IMR-90 (cell line): ENCODE measurements at places on chromosomes 11 and 22.

- H3K4me1 ChIP-seq, result no peaks in the 10 kb centered on the region
- H3K27me3 ChIP-seq, result peaks cover 22% of the 10 kb centered on the region
- no peaks in the 10 kb centered on the region for H3K36me3 ChIP-seq
Measured at GRCh38 chr11:113540416-113541330, 65.5 kb upstream of the DRD2 start.

- no peaks in the 10 kb centered on the region for H3K36me3 ChIP-seq
- H3K4me3 ChIP-seq, result no peak overlapping the region
- no peak for DNase-seq
- peaks cover 2% of the 10 kb centered on the region; the same call in 1 of the 2 replicates for H3K27me3 ChIP-seq
- H3K4me1 ChIP-seq, result no peaks in the 10 kb centered on the region
- no peak overlapping the region for H3K27ac ChIP-seq
Measured at GRCh38 chr11:129723146-129723760, 92.4 kb upstream of the TMEM45B start.

DNA sequence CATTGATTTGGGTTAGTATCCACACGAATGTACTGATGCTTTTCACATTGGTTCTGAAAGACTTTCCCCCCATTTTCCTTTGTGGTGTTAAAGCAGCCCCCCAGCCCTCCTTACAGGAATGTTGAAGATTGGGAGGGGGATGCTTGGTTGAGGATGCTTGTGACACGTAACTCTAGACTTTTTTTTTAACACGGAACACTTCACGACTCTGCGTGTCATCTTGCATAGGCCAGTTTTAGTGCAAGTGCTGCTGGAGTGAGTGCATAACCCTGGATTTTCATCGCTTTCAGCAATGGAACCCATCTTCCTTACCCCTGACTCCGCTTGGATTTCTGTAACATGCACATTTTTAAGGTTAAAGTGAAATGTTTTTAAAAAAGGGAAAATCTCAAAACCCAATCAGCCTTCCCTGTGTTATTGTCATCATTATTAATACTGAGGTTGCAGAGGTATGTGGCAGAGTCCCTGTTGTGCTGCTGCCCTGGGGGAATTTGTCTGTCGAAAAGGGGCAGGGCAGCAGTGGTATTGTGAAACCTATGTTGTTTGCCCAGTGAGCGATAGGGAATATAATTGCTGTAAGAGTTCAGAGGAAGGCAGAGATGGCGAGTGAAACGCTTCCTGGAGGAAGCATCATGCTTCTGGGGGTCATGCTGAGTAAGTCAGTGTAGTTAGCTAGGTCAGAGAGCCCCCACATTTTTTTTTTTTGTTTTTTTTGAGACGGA is 12.1 kb downstream of the CECR2 start:
- H3K27ac ChIP-seq, result no peak overlapping the region
- H3K4me3 ChIP-seq, result no peak overlapping the region
- no peaks in the 10 kb centered on the region for H3K27me3 ChIP-seq

- H3K4me3 ChIP-seq, result no peak overlapping the region
- no peaks in the 10 kb centered on the region; the same call in 1 of the 2 replicates for H3K4me1 ChIP-seq
- no peak overlapping the region for H3K27ac ChIP-seq
- DNase-seq, result no peak
Measured at GRCh38 chr11:3202759-3203158, 15.9 kb downstream of the MRGPRG start.

DNA sequence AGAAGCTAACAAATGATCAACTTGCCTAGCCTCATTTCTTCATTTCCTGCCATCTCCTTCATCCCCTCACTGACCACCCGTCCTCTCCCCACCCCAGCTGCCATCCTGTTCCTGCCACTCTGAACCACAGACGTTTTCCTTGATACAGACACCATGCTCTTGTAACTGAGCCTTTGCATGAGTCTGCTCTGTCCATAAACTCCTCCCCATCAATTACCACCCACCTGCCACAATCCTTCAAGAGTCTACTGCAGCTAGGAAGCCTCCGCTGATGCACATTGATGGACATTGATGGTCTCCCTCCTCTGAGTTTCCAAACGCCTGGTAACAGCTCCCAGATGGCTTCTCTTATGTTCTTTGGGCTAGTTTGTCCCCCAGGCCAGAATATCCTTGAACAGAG is 193.8 kb downstream of the DBX1 start:
- H3K36me3 ChIP-seq, result peaks cover 8% of the 10 kb centered on the region
- no peak overlapping the region for H3K27ac ChIP-seq
- H3K4me3 ChIP-seq, result no peak overlapping the region
- H3K27me3 ChIP-seq, result no peaks in the 10 kb centered on the region
- H3K4me1 ChIP-seq, result peaks cover 13% of the 10 kb centered on the region

GRCh38 chr11:16120008-16120407 is 236.3 kb downstream of the SOX6 start:
- no peak overlapping the region for H3K4me3 ChIP-seq
- no peak for DNase-seq
- no peaks in the 10 kb centered on the region for H3K36me3 ChIP-seq
- no peaks in the 10 kb centered on the region for H3K4me1 ChIP-seq

GRCh38 chr11:61332281-61332796 is 566 bp downstream of the DDB1 start:
- peak overlapping the region; percentile 92 for H3K4me3 ChIP-seq
- no peaks in the 10 kb centered on the region for H3K27me3 ChIP-seq
- peak; percentile 36 for DNase-seq
- peaks cover 17% of the 10 kb centered on the region for H3K36me3 ChIP-seq

DNA sequence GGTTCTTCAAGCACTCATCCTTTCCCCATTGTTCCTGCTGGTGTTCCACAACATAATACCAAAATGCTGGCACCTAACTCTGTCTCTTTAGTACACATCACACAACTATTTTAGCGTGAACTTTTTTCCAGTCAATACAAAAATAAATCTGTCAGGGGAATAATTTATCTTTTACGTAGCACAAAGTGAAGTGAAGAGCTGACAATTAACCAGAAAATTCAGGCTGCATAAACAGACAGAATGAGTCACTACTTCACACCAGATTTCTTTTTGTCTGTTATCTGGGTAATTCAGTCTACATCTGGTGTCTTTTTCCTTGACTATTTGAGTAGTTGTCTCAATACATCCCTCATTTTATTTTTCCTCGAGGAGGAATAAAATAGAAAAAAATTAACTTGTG is 7.9 kb upstream of the ETS1 start:
- peak; percentile 39 for DNase-seq
- H3K4me1 ChIP-seq, result peaks cover 2% of the 10 kb centered on the region; the same call in 1 of the 2 replicates
- H3K27me3 ChIP-seq, result peaks cover 2% of the 10 kb centered on the region; the same call in 1 of the 2 replicates
- H3K4me3 ChIP-seq, result no peak overlapping the region
- H3K27ac ChIP-seq, result no peak overlapping the region

DNA sequence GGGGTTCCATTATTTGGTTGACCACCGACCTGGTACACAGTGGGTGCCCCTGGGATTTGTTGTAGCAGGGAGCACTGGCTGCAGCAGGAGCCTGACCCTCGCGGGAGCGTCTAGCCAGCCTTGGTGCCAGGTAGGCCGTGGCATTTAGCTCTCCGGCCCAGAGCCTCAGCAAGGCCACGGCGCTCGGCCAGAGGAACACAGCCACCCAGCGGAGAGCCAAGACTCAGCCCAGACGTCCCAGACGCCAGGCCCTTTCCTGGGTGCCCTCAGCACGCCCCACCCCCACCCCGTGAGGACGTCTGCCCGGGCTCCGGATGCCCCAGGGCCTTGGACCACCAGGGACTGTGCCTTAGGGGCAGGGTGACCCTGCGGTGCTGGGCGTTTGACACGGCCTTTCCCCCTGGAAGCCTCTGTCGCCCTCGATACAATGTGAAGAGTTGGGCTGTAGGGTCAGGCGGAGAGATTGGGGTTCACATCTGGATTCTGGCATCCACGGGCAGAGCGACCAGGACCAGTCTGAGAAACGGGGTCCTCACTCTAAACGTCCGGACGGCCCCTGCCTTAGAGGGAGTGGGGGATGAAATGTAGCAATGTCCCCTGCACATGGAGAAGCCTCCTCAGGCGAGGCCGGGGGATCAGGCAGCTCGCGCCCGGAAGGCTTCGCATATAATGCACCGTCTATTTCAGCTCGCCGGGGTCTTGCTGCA is 99.2 kb upstream of the FGF3 start:
- peaks cover 7% of the 10 kb centered on the region for H3K4me1 ChIP-seq
- H3K27ac ChIP-seq, result no peak overlapping the region
- no peak overlapping the region for H3K4me3 ChIP-seq
- H3K27me3 ChIP-seq, result no peaks in the 10 kb centered on the region
- no peaks in the 10 kb centered on the region for H3K36me3 ChIP-seq
- DNase-seq, result no peak

DNA sequence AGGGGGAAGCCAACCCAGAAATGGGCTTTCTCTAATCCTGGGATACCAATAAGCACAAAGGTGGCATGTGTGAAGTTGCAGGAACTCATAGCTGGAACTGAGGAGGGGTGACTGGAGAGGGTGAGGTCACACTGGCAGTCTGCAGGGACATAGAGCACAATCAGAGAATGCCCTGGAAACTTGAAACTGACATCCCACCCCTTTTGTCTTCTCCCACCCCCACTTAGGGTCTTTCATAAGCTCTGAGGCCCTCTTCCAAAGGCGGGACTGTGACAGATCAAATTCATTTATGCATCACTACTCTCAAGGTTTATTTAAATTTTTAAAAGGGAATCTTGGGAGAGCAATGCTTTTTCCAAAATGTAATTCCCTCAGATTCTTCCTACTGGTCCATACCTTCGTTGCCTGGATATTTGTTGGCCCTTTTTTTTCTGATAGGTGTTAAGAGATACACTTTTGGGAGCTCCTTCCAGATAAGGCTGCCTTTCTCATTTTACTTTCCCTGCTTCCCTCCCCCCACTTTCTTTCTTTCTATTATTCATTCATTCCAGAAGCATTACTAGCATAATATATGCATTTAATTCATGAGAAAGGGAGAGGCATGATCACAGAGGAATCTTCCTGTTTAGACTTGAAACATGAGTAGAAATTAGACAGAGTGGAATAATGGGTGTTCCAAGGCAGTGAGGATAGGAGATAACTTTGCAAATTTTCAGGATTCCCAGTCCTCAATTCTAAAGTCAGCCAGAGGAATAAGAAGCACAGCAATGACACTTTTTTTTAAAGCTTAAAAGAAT is 14.8 kb downstream of the OR51E2 start:
- peaks cover 9% of the 10 kb centered on the region for H3K4me1 ChIP-seq
- H3K27ac ChIP-seq, result peak overlapping the region; percentile 81
- DNase-seq, result peak; percentile 79
- H3K36me3 ChIP-seq, result no peaks in the 10 kb centered on the region
- no peaks in the 10 kb centered on the region for H3K27me3 ChIP-seq

GRCh38 chr11:57630171-57630570 is 19.5 kb downstream of the YPEL4 start:
- no peak overlapping the region for H3K27ac ChIP-seq
- no peak for DNase-seq
- H3K4me1 ChIP-seq, result no peaks in the 10 kb centered on the region
- H3K4me3 ChIP-seq, result no peak overlapping the region
- H3K27me3 ChIP-seq, result peaks cover 30% of the 10 kb centered on the region

- H3K4me1 ChIP-seq, result no peaks in the 10 kb centered on the region
- H3K4me3 ChIP-seq, result no peak overlapping the region
- peaks cover 40% of the 10 kb centered on the region for H3K36me3 ChIP-seq
- H3K27ac ChIP-seq, result no peak overlapping the region
Measured at GRCh38 chr11:57493507-57494503, 21.7 kb downstream of the SLC43A1 start.

DNA sequence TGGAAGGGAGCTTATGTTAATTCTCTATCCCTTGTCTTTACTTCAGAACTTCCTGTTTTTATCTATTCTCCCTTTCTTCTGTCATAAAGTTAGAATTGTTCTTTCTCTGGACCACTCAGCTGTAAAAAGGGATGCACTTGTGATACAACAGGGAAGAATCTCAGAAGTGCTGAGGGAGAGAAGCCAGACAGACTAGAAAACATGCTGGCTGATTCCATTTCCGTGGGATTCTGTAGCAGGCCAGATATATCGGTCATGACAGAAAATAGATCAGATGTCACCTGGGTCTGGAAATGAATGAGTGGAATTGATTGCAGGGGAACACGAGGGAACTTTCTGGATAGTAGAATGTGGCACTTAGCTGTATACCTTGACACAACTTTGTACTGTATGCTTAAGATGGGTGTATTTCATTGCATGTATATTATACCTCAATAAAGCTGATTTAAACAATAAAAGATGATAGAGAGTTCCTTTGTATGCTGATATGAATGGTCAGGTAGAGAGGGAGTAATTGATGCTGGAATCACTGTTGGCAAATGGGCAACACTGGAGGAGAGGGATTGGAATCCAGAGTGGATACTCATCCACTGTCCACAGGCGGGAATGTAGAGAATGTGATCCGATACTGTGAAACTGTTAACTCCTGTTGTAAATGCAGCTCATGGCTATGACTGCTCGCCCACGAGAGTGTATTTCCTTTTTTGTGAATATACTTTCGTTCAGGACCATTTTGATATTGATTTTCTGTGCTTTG is 59.6 kb downstream of the ATXN10 start:
- H3K4me1 ChIP-seq, result peaks cover 6% of the 10 kb centered on the region
- H3K36me3 ChIP-seq, result peaks cover 20% of the 10 kb centered on the region
- DNase-seq, result peak; percentile 65
- H3K4me3 ChIP-seq, result no peak overlapping the region

- H3K27me3 ChIP-seq, result no peaks in the 10 kb centered on the region
- no peaks in the 10 kb centered on the region for H3K4me1 ChIP-seq
- no peak overlapping the region for H3K27ac ChIP-seq
- no peak for DNase-seq
- H3K36me3 ChIP-seq, result peaks cover 38% of the 10 kb centered on the region
Measured at GRCh38 chr11:68163691-68164090, 42.5 kb upstream of the CHKA start.

GRCh38 chr11:9138612-9139579 is 47.5 kb upstream of the SCUBE2 start:
- DNase-seq, result peak; percentile 95
- H3K4me3 ChIP-seq, result no peak overlapping the region
- peak overlapping the region; percentile 36 for H3K27ac ChIP-seq
- H3K27me3 ChIP-seq, result no peaks in the 10 kb centered on the region
- peaks cover 8% of the 10 kb centered on the region for H3K4me1 ChIP-seq

GRCh38 chr11:128572965-128573364 is 14.4 kb downstream of the ETS1 start:
- no peak for DNase-seq
- H3K4me3 ChIP-seq, result no peak overlapping the region
- peaks cover 7% of the 10 kb centered on the region; the same call in 1 of the 2 replicates for H3K4me1 ChIP-seq
- H3K27ac ChIP-seq, result no peak overlapping the region
- H3K36me3 ChIP-seq, result no peaks in the 10 kb centered on the region
